ENCODE measurements at places on chromosomes 3 and 15.

DNA sequence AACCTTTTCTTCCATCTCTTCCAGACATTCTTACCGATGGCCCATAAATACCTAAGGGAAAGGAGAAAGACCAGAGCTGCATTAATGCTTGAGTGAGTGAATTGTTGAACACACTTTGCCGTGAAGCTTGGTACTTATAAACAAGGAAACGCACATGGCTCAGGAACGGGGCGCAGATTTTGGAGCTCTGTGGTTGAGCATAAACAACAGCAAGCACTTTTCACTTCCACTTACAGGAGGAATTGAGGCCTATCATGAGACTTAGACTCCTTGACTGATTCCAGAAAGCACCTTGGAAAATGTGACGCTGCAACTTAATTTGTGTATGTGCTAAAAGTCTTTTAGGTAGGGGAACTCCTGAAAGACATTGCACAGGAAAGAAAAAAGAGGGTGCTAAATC is 197.5 kb upstream of the FEZF2 start:
- DNase-seq = no peak

- DNase-seq = no peak
These were observed 91.5 kb downstream of the MYLK start for GRCh38 chr3:123792473-123793201.

DNA sequence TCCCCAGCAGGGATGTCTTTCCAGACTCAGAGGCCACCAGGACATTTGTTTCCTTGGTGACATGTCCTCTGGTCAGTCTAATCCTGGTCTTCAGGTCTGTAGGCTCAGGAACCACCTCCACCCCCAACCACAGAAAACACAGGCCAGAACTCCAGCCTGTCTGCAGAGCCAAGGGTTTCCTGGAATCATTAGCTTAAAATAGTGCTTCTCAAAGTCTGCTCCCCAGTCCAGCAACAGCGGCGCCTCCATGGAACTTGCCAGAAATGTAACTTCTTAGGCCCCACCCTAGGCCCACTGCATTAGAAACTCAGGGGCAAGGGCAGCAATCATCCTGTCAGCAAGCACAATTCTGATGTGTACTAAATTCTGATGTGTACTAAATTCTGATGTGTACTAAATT is 20.0 kb downstream of the SLC28A1 start:
- no peak for DNase-seq

- no peak for DNase-seq
These were observed 90.9 kb downstream of the SAMMSON start for GRCh38 chr3:70090322-70090913.

- DNase-seq = no peak
These were observed 145.4 kb downstream of the NUP210 start for GRCh38 chr3:13274551-13275332.

Data from GM04503 (cell line).